ENCODE measurements at places on chromosomes 7 and 10.

DNA sequence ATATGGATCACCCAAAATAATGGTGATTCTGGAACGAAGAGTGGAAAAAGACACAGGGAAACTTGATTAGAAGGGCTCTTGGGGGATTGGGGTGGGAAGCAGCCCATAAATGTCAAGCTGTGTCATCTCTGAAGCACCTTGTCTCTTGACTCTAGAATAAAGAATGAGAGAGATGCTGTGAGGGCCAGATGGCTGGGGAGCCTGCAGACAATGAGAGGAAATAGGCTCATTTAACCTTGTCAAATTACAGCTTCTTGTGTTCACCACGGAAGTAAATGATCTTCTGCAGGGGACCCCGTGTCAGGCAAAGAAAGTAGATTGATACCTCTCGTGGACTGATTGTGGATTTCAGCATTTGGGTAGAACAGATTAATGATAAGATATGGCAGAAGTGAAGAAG lies 159.3 kb downstream of the ST7 start:
- no peak for DNase-seq

DNA sequence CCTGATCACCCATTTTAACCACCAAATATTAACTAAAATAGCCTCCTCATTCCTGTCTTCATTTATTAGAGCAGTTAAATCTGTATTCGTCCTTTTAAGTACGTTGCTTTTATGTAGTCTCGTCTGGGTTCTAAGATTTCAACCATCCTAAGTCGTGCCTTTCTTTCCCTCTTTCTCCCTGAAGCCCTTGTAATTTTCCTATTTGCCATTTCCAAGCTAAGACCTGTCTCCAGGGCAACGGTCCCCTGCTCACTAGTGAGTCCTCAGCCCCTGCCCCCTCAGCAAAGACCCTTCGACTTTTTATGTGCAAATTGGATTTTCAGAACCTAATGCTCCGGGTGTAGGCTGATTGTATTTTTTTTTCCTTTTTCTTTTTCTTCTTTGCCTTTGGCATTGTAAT lies 16.1 kb upstream of the MEST start:
- no peak for DNase-seq

DNA sequence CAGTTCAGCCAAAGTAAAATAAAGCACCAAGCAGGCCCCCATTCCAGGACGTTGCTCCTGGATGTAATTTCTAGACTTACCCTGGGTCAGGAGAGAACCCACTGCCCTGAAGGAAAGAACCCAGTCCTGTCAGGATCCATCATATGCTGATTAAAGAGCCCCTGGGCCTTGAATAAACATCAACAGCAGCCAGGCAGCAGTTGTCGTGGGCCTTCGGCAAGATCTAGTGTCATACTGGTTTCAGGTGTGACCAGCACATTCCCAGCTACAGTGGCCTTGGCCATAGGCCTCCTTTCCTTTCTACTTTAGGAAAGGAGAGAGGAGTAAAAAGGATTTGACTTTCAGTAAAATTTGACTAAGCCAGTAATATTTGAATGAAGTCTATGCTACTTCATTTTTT lies 289.1 kb upstream of the CACNA2D1 start:
- DNase-seq = no peak

DNA sequence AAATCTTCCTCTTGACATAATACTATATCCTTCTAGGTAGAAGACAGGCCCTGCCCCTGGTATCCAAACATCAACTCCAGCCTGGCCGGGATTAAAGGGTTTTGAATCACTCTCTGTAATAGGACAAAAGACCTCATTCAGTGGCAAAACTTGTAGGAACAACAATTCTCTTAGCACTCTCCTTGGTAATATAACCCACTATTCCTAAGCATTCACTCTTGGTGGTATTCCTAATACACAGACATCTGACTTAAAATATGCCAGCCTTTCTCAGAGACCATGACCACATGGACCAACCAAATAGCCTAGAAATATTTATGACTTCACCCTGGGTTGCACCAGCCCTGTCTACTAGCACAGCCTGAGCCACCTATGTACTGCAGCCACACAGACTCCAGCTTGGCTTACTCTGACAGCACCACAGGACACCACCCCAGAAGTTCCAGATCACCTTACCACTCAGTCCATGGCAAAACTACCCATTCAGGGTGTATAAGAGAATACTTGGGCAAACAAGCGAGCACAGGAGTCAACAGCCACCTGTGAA lies 244.9 kb upstream of the NEBL start:
- DNase-seq = no peak

GRCh38 chr7:101567230-101567629 lies 61.9 kb downstream of the MYL10 start:
- DNase-seq = no peak

GRCh38 chr7:141686670-141687069 lies 15.3 kb downstream of the DENND11 start:
- peak; percentile 43 for DNase-seq

GRCh38 chr10:89100680-89101079 lies 106.4 kb downstream of the CH25H start:
- DNase-seq = peak; percentile 70

GRCh38 chr7:81161451-81162075 lies 242.7 kb upstream of the SEMA3C start:
- DNase-seq = peak; percentile 98

- no peak for DNase-seq
Observed at GRCh38 chr10:38112159-38112558, 18.0 kb downstream of the ZNF37A start.

DNA sequence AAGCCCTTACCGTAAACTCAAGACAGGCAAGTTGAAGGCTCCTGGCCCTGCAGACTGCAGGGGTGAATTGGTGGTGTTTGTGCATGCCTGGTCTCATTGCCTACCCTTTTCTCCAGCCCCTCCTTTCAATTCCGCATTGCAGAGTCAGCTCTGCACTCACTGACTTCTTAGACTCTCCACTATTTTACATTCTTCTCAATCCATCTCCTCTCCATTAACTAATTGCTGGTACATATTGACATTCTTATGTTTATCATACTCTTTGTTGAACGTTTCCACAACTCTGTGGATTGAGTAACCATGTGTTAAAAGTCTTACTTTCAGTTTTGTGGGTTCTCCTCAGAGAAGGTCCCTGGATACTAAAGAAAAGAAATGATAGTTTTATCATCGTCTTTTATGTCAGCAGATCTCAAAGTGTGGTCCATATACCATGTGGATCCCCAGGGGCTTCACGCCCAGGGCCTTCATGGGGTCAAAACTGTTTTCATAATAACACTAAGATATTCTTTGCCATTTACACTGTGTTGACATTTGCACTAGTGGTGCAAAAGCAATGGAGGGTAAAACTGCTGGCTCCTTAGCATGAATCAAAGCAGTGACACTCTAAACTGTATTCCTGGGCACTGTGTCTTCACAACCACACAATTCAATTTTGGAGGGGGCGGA lies 135.4 kb upstream of the FZD1 start:
- DNase-seq = peak; percentile 4

GRCh38 chr10:120599200-120599724 lies 142.2 kb downstream of the PLPP4 start:
- no peak for DNase-seq

GRCh38 chr7:111137296-111138192 lies 46.6 kb downstream of the LRRN3 start:
- DNase-seq = peak; percentile 13

DNA sequence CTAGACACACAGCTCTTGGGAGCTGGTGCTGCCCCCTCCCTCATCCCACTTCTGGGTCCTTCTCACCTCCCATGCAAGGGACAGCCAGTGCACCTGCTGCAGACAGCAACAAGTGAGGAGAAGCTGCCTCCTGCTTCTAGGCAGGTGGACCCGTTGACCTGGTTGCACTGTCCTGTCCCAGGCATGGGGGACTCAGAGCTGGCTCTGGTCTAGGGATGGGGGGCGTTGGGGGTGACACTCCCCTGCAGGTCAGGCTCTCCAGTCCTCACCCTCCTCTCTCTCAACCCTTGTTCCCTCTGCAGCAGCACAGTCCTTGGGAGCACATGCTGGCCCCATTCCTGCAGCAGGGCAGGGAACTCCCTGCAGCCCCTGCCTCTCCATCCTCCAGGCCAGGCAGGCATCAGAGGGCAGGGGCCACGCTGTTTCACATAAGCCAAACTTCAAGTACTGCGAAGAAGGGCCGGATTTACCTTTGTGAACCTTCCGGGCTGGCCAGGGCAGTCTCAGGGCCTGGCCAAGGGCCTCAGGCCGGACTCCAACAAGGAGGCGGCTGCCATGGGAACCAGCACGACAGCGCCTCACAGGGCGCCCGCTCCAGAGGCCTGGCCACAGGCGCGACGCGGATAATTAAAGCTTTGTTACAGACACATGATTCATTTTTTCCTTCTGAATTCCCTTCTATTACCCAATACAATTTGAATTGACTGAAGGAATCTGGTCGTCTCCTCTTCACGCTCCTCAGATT lies 48.5 kb downstream of the RASGEF1A start:
- DNase-seq = no peak

DNA sequence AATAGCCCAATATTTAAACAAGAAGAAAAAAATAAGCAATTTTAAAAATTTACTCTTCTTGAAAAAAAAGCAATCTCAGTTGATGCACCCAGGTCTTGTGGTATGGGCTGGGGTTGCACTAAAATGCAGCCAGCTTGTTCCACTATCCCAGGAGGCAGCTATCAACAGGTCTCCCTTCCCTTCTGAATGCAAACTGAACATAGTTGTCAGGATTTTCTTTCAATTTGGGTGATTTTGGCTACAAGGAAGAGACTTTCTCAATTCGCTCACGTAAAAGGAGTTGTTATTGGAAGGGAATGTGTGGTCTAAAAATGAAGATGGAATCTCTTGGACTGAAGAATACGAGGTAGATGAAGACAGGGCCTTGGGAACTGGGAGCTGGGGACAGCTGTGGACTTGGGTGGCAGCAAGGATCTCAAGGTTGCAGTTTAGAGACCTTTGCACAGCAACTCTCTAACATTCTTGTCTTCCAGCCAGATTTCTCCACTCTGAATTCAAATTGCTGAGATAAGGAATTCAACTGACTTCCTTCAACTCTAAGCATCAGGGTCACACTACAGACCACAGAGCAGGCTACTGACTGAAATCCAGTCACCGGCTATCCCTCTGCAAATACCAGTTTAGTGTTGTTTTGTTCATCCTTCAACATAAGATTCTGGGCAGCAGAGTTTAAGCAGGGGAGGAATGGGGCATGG lies 3.1 kb upstream of the TMEM26 start:
- DNase-seq = no peak

- peak; percentile 97 for DNase-seq
Observed at GRCh38 chr7:17234398-17235031, 63.9 kb upstream of the AHR start.

DNA sequence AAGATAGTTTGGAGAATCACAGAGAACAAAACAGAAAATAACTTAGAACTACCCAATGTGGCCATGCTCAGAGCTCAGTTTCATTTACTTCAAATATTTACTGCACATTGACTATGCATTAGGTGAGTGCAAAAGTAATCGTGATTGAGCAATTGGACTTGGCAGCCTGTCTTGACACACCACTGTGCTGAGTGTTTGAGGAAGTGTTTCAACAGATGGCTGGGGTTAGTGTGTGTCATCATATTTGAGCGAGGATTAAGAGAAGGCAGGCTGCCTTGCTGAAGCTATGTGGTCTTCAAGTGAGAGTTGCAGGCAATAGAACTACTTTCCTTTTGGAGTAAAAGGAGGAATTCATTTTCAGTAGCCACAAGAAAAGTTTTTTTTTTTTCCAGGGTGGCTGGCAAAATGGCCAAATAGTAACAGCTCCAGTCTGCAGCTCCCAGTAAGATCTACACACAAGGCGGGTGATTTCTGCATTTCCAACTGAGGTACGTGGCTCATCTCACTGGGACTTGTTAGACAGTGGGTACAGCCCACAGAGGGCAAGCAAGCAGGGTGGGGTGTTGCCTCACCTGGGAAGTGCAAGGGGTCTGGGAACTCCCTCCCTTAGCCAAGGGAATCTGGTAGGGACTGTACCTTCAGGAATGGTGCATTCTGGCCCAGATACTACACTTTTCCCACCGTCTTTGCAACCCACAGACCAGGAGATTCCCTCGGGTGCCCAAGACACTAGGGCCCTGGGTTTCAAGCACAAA lies 37.6 kb downstream of the AKR1C4 start:
- peak; percentile 86 for DNase-seq

DNA sequence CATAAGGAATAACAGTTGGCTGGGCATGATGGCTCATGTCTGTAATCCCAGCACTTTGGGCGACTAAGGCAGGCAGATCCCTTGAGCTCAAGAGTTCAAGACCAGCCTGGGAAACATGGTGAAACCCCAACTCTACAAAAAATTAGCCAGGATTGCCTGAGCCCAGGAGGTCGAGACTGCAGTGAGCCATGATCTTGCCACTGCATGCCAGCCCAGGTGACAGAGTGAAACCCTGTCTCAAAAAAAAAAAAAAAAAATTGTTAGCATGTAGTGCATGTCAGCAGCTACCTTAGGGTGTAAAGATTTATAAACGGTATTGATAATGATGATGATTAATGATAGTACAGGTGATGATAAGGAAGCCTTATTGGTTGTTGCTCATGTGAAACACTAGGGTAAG lies 331.2 kb upstream of the FZD1 start:
- DNase-seq = no peak

GRCh38 chr10:59793919-59794318 lies 40.7 kb upstream of the MRLN start:
- peak; percentile 49 for DNase-seq

DNA sequence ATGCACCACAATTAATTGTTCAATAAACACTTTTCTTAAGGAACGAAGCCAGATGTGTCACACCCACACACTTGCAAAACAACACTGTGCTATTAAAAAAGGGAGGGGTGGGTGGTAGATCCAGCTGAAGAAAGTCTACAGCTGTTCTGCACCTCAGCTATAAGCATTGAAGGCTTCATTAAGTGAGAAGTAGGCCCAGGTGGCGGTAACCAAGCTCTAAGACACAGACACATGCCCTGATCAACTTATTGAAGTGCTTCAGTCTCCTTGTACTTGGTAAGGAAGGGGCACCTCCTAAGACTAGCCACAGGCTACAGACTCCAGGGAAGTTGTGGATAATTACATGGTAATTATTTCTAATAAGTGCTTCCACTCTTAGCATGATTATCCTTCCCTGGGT lies 4.5 kb upstream of the CPVL start:
- DNase-seq = no peak

DNA sequence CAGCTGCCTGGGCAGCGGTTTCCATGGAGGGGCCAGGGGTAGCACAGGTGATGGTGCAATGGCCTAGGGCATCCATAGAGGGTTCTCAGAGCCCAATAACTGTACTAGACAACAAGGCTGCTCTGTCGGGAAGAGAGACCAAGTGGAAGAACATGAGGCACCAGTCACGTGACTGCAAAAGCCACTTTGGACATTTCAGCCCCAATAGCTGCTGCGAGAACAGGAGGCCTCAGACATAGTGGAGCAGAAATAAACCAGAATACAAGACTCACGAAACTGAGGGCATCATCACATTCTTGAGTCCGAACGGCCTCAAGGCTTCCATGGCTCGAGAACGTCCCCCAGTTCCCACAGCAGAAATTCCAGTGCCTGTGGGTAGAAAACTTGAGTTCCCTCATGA lies 32.3 kb upstream of the FIS1 start:
- DNase-seq = no peak

GRCh38 chr7:38309555-38309954 lies 36.1 kb upstream of the TARP start:
- DNase-seq = no peak

- no peak for DNase-seq
Observed at GRCh38 chr7:128231021-128231420, 10.1 kb upstream of the LEP start.

Data from fibroblast of mammary gland (primary cell).